ENCODE measurements at places on chromosomes 5 and 9. TPM values are rescaled to one million over a fixed set of nuclear protein-coding genes. Genes with fewer than 3 reads are reported as not detected.

The PCDHA9 gene
- polyA plus RNA-seq = 0.06 TPM

The CKS2 gene
- 75.0 TPM for polyA plus RNA-seq

The KLF4 gene
- polyA plus RNA-seq = 50.5 TPM

The DMGDH gene
- polyA plus RNA-seq = 1.8 TPM

The SLC28A3 gene
- polyA plus RNA-seq = 0.24 TPM

The SPINK6 gene
- not detected for polyA plus RNA-seq

The PCDHA2 gene
- polyA plus RNA-seq = 0.38 TPM

The GLRA1 gene
- not detected for polyA plus RNA-seq

The OLFML2A gene
- polyA plus RNA-seq = 67.4 TPM

The MEIKIN gene
- not detected for polyA plus RNA-seq

The MSH3 gene
- 15.7 TPM for polyA plus RNA-seq

The PCDHGA8 gene
- polyA plus RNA-seq = 0.68 TPM

The PTGS1 gene
- polyA plus RNA-seq = 3.9 TPM

The DMRTA1 gene
- 2.7 TPM for polyA plus RNA-seq

The HINT1 gene
- polyA plus RNA-seq = 298 TPM

The NIPAL4 gene
- polyA plus RNA-seq = 0.11 TPM

The CFAP90 gene
- polyA plus RNA-seq = 7.4 TPM

The SPATA31C1 gene
- 0.07 TPM for polyA plus RNA-seq
